ENCODE measurements at places on chromosomes 16 and 17. TPM values are rescaled to one million over a fixed set of nuclear protein-coding genes. Genes with fewer than 3 reads are reported as not detected.

SMPD3 gene
- total RNA-seq, result 0.26 TPM

KRT16 gene
- 2.7 TPM for total RNA-seq

SLC52A1 gene
- total RNA-seq, result not detected

TIMP2 gene
- 193 TPM for total RNA-seq

KAT8 gene
- total RNA-seq, result 27.0 TPM

CA5A gene
- not detected for total RNA-seq

C17orf78 gene
- not detected for total RNA-seq

ALOX15 gene
- not detected for total RNA-seq

SPATA32 gene
- 0.13 TPM for total RNA-seq

ACSM5 gene
- 0.13 TPM for total RNA-seq

HSPB9 gene
- total RNA-seq, result not detected

LPCAT2 gene
- total RNA-seq, result 19.6 TPM

OTOA gene
- 0.13 TPM for total RNA-seq

SEZ6L2 gene
- total RNA-seq, result 2.6 TPM

ALOX15B gene
- 0.32 TPM for total RNA-seq

CHST6 gene
- total RNA-seq, result 0.65 TPM

NETO2 gene
- total RNA-seq, result 6.1 TPM

MYH13 gene
- total RNA-seq, result not detected

TLCD3A gene
- 23.1 TPM for total RNA-seq

FBXW10B gene
- total RNA-seq, result 1.0 TPM

TSPAN10 gene
- 4.3 TPM for total RNA-seq

RPH3AL gene
- 5.0 TPM for total RNA-seq

SDK2 gene
- 8.1 TPM for total RNA-seq

ITGAL gene
- total RNA-seq, result not detected

TNFRSF12A gene
- 131 TPM for total RNA-seq

CLDN9 gene
- not detected for total RNA-seq

PRSS22 gene
- total RNA-seq, result not detected

TPSAB1 gene
- total RNA-seq, result not detected

TMIGD1 gene
- not detected for total RNA-seq

HIC1 gene
- total RNA-seq, result 12.9 TPM

CCL22 gene
- total RNA-seq, result not detected

COPS3 gene
- 87.7 TPM for total RNA-seq

VAT1L gene
- under 0.01 TPM for total RNA-seq

KRT20 gene
- not detected for total RNA-seq

SLC6A2 gene
- total RNA-seq, result not detected

NPIPA2 gene
- 0.52 TPM for total RNA-seq

TP53TG3B gene
- total RNA-seq, result not detected

NPIPB8 gene
- total RNA-seq, result under 0.01 TPM

Measured in articular chondrocyte of knee joint (primary cell).